Lung (tissue), 17 donors: ENCODE measurements at places on chromosomes 16 and 17. TPM values are rescaled to one million over a fixed set of nuclear protein-coding genes. Genes with fewer than 3 reads are reported as not detected.

The ZPBP2 gene
- total RNA-seq = not detected

The FOXC2 gene
- 0.82 TPM for total RNA-seq

The SLFN12L gene
- total RNA-seq = 13.2 TPM

The ZNF207 gene
- 134 TPM for total RNA-seq

The HOXB13 gene
- total RNA-seq = not detected

The TUBB3 gene
- total RNA-seq = 15.6 TPM

The SHBG gene
- 0.63 TPM for total RNA-seq

The PSMD3 gene
- 99.2 TPM for total RNA-seq

The HSF4 gene
- 5.1 TPM for total RNA-seq

The OR2C1 gene
- 0.51 TPM for total RNA-seq

- no peak for DNase-seq
- H3K4me3 ChIP-seq = no peak overlapping the region
- no peak overlapping the region for H3K27ac ChIP-seq
- H3K27me3 ChIP-seq = no peaks in the 10 kb centered on the region
Observed at GRCh38 chr17:71217769-71218168, 903.1 kb upstream of the SOX9 start.

DNA sequence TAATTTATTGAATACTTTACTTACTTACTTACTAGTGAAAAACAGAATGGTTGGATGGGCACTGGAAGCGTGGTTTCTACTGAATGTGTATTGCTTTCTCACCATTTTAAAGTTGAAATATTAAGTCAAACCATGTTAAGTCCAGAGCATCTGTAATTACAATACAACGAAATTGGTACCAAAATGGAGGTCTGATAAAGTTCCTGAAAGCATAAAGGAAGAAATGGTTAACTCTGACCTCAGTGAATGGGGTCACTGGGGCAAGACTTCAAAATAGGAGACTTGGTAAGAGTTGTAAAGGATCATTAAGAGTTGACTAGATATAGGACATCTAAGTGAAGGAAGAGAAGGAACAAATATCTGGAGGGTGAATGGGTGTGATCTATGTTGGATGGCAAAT lies 237.1 kb downstream of the MAF start:
- no peak overlapping the region for H3K27ac ChIP-seq
- H3K36me3 ChIP-seq = no peaks in the 10 kb centered on the region
- no peak overlapping the region for H3K4me3 ChIP-seq
- DNase-seq = no peak

DNA sequence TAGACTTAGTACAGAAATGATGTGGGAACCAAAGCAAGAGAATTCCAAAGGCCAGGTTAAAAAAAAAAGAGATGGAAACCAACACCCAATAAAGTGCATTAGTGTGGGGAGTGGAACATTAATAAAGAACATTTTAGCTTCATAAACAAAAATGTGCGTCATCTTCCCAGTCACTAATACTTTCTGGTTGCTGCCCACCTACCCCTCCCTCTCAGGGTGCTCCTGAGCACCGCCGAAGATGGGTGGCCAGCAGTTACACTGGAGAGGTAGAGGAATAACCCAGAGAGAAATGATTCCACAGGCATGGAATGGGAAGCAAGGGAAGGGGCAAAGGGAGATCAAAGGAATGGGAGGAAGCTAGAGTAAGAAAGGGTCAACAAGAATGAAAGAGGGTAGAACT lies 6.0 kb upstream of the CHD3 start:
- H3K27ac ChIP-seq = no peak overlapping the region
- H3K4me3 ChIP-seq = no peak overlapping the region
- H3K4me1 ChIP-seq = peaks cover 5% of the 10 kb centered on the region
- no peak for DNase-seq
- no peaks in the 10 kb centered on the region for H3K27me3 ChIP-seq

DNA sequence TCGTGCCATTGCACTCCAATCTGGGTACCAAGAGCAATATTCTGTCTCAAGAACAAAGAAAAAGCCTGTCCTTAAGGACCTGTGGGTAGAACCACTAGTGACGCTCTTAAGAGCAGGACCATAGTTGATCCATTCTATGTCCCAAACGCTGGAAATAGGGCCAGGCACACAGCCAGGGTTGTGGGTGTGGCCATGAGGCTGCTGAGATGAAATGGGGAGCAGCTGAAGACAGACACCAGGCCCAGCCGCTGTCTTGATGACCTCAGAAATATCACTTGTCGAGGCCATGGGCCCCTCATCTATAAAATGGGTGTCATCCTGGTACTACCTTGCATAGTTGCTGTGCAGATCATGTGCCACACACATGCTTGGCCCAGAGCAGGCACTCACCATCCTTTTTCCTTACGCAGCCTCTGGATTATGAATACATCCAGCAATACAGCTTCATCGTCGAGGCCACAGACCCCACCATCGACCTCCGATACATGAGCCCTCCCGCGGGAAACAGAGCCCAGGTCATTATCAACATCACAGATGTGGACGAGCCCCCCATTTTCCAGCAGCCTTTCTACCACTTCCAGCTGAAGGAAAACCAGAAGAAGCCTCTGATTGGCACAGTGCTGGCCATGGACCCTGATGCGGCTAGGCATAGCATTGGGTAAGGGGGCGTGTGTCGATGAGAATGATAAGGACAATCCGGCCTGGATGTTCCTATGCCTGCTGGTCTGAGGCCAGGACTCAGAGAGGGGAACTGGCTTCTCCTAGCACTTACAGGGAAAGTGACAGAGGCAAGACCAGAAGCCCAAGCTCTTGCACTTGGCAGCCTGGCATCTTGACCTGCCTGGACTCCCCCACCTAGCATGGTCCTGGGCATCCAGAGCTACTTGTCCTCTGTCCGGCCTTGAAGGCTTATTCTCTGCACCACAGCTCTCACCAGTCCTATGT lies 25.5 kb downstream of the CDH5 start:
- no peaks in the 10 kb centered on the region for H3K27me3 ChIP-seq
- no peak overlapping the region for H3K27ac ChIP-seq
- H3K4me1 ChIP-seq = no peaks in the 10 kb centered on the region
- H3K36me3 ChIP-seq = no peaks in the 10 kb centered on the region
- no peak for DNase-seq
- no peak overlapping the region for H3K4me3 ChIP-seq

GRCh38 chr17:58335779-58336455 lies 7.3 kb upstream of the TSPOAP1 start:
- H3K27ac ChIP-seq = no peak overlapping the region
- no peaks in the 10 kb centered on the region for H3K36me3 ChIP-seq
- no peak for DNase-seq
- H3K4me1 ChIP-seq = no peaks in the 10 kb centered on the region
- H3K4me3 ChIP-seq = no peak overlapping the region

DNA sequence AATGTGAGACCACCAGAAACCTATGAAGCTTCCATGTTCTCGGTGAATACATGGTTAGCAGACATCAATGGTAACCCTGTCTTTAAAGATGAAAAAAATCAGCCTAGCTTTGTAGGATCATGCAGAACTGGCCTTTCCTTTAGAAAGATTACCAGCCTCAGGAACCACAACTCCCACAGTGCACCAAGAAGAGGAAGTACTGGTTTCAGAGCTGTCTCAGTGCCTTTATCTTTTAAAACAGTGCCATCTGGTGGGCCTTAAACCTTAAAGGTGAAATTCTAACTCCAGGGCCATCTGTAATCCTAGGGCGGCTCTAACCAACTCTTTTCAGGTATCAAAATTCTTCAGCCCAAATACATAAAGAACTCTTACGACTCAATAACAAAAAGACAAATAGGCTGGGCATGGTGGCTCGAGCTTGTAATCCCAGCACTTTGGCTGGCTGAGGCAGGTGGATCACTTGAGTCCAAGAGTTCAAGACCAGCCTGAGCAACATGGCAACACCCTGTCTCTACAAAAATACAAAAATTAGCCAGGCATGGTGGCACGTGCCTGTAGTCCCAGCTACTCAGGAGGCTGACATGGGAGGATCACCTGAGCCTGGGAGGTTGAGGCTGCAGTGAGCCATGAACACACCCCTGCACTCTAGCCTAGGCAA lies 5.4 kb downstream of the ATPAF2 start:
- no peaks in the 10 kb centered on the region for H3K27me3 ChIP-seq
- no peak overlapping the region for H3K27ac ChIP-seq
- H3K4me1 ChIP-seq = peaks cover 11% of the 10 kb centered on the region
- peak; percentile 91 for DNase-seq
- H3K4me3 ChIP-seq = no peak overlapping the region

DNA sequence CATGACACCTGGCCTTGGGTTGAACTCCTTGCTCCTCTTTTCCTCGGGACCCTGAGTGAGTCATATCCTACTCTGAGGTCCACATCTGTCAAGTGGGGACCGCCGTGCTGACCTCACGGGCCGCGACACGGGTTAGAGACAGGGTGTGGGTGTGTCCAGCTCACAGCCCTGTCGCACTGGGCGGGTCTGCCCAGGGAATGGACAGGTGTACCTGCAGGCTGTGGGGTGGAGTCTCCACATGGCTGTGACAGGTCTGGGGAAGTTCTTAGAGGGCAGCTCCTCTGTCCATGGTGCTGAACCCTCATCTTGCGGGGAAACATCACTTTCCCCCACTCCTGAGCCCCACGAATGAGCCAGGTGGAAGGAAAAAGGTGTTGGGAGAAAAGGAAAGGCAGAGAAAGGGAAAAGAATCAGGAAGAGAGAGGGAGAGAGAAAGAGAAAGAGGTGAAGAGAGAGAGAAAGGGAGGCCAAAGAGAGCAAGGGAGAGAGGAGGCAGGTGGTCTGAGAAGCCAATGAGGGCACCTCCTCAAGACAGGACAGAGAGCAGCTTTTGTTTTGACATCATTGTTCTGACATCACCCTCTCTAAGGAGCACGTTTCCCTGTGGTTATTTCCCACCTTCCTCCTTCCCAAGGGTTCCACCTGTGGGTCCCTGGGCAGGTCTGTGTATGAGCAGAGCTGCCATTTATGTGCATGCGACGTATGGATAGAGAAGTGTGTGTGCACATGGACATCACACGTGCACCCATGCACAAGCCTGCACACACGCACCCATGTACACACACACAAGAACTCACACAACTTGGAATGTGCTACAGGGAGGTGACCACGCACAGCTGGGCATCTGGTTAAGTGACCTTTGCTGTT lies 32.6 kb upstream of the CBFA2T3 start:
- no peak overlapping the region for H3K4me3 ChIP-seq
- no peaks in the 10 kb centered on the region for H3K36me3 ChIP-seq
- H3K27me3 ChIP-seq = peaks cover 2% of the 10 kb centered on the region
- H3K27ac ChIP-seq = no peak overlapping the region

DNA sequence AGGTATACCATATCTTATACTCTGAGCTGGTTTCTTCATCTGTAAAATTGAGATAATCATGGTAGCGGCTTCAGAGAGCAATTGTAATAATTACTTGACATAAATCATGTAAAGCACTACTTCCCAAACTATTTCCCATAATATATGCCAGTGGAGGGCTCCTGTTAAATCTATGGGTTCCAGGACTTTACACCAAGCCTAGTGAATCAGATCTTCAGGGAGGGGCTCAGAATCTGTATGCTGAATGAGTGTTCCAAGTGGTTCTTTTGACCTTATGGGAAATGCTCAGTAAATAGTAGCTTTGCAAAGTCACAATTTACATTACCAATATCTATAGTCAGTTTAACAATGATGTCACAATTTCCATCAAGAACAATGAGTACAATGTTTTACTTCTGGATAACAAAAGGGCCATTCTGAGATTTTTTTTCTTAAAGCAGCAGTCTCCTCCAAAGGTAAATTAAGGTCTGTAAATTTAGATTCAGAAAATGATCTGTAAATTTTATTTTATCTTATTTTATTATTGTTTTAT lies 50.9 kb upstream of the NLK start:
- H3K4me3 ChIP-seq = no peak overlapping the region
- H3K27me3 ChIP-seq = no peaks in the 10 kb centered on the region
- no peaks in the 10 kb centered on the region for H3K36me3 ChIP-seq
- no peak for DNase-seq
